ENCODE measurements at places on chromosomes 7 and 10.

- DNase-seq = no peak
Observed at GRCh38 chr10:89388806-89389205, 3.6 kb upstream of the IFIT1 start.

GRCh38 chr7:128875523-128875948 is 12.9 kb downstream of the ATP6V1F start:
- no peak for DNase-seq

DNA sequence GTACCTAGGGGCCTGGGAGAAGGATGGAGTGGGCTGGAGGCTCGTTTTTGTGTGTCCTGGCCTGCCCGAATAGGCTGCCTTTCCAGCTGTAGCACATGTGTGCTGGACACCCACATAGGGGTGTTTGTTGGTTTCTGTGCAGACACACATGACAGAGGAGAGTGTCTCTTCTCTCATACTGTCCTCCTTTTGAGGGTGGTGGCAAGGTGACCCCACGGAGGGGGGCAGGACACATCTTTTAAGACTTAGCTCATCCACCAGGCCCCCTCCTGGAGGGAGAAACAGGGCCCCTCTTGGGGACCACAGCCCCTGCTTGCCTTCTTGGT is 72.2 kb upstream of the PPIF start:
- DNase-seq = no peak

DNA sequence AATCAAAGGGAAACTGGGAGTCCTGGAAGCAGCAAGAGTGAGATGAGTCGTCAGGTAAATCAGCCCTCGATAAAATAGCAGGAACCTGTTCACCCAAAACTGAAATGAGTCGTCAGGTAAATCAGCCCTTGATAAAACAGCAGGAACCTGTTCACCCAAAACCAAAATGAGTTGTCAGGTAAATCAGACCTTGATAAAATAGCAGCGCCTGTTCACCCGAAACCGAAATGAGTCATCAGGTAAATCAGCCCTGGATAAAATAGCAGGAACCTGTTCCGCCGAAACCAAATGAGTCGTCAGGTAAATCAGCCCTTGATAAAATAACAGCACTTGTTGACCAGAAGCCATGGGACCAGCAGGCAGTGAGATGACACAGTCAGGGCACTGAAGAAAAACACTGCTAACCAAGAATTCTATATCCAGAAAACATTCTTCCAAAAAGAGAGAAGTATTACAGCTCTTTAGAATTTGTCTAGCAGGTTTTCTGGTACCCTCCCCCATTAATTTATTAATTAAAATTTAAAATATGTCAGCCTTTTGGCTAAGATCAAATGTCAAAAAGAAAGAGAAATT is 3.4 kb upstream of the CYP2E1 start:
- DNase-seq = no peak

DNA sequence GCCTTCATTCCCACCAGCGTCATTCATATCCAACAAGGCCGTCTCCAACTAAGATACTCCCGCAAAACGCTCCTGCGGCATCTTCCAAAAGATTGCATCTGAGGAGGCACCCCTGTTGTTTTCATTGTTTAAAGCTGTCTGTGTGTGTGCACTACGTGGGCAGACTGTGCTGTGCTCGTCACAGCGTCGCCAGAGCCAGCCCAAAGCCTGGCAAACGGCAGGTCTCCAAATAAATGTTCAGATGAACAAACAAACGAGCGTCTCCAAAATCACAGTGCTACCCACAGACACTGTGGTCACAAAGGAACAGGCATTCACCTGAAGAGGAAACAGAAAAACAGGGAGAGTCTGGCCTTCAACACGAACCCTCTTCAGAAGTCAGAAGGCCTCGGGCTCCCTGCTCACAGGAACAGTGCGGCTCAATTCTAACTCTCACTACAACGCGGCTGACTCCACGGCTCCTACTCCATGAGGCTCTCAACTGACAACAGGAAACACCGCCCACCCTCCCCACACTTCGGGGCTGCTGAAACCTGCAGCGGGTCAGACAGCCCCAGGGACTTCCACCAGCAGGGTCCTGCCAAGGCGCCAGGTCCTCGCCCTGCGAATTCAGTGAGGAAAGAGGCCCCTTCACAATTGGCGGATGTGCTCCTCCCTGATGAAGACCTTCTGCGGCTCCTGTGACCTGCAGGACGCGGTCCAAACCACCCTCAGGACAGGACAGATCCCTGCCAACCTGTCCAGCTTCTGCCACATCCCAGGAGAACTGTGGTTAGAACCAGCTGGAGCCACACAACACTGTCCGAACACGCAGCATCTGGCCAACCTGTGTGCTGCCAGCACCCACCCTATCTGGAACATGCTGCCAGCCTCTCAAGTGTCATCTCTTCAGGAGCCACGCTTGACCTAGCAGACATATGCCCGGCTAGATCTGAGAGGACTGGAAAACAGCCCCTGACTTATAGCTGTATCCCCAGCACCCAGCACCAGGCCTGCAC is 36.1 kb downstream of the MAD1L1 start:
- DNase-seq = no peak

DNA sequence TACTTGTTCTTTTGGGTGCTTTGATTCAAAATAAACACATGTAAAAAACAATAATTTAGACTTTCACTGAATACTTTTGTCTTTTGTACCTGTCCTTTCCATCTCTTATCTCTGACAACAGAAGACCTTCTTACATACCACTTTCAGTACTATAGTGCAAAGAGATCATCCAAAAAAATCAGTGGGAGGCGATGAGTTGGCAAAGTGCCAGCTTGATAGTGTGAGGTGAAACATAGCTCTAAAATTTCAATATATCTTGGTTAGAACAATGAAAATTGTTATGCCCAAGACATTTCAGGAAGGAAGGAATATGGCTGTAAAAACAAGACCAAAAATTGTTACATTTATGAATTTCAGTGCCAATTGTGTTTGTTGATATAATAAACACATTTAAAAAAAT is 390.2 kb upstream of the COBL start:
- DNase-seq = no peak

DNA sequence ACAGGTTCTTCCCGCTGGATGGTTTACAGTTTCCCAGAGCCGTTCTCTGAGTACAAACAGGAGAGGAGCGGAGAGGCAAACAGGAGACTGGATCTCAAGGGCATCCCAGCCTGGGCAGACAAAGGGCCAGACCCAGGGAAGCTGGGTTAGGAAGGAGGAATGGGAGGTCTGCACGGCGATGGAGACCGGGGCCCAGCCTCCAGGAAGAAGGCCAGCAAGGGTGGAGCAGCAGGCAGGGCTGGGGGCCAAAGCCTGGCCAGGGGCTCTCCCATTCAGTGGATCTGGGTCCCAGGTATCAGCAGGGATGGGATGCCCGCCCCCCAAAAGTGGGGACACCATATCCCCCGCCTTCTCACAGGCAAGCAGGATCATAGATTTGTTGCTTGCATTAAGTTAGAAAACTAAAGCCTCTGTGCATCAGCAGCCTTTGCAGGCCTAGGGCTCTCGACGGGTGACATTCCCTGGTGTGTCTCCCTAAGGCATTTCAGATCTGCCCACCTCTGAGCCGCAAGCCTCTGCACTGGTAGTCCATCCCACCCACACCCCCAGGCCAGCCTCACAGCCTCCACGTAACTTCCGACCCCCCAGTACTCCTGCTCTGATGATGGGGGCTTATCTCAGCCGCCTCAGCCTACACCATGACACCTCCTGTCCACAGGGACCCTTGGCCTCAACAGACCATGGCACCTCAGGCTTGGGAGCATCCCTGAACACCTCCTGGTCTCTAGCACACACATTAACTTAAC is 59.9 kb downstream of the TNS3 start:
- no peak for DNase-seq

DNA sequence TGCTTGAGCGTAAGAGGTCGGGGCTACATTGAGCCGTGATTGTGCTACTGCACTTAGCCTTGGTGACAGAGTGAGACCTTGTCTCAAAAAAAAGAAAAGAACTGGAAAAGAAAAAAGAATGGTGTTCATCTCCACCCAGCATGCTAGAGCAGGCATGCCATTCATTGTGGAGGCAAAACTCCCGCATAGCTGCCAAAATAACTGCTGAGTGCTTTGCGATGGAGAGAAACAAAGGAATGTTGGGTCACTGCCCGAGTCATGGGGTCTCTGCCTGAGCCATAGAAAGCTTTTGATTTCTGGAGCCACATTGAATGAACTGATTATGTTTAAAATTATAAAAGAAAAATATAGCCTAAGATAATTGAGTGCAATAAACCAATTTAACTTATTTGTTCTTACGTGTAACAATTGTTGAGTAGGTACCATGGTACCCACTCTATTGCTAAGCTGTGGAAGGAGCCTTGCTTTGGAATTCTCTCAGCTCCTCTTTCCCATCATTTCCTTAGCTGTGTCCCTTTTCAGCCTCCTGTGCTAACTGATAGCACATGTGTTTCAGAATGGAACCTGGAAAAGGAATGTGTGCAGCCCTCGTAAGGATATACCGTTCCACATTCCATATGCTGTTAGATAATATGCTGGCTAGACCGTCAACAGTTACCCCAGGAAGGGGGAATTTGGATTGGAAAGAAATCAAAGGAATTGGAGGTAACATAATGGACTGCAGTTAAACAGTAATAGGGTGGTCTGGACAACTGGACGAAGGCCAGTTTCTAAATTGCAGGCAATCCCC is 99.0 kb downstream of the KIAA1217 start:
- no peak for DNase-seq

GRCh38 chr7:67542916-67543315 is 546.3 kb downstream of the TYW1 start:
- DNase-seq = no peak

DNA sequence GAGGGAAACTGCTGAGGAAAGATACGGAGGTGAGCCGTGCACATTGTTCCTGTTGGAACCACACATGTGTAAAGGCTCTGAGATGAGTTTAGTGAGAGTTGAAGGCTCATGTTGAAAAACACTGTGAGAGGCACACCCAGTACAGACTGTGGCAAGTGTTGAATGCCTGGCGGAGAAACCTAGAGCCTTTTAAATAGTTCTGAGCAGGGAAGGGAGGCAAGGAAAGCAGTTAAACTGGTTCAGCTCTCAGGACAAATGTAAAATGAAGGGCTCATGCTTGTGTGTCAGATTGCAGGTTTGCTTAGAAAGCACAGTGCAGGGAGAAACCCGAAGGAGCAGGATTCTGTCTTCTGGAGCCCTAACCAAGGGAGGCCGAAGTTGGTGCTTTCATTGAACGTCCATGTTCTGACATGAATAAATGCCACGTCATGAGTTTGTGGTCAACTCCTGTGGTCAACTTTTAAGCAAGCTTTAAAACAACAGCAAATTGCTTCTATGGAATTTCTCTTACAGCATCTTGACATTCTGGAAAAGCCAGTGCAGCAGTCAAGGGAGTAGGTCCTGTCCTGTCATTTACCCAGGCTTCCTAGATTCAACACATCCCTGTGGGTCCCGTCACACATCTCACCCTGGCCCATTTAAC is 650.9 kb upstream of the GALNT17 start:
- DNase-seq = no peak

DNA sequence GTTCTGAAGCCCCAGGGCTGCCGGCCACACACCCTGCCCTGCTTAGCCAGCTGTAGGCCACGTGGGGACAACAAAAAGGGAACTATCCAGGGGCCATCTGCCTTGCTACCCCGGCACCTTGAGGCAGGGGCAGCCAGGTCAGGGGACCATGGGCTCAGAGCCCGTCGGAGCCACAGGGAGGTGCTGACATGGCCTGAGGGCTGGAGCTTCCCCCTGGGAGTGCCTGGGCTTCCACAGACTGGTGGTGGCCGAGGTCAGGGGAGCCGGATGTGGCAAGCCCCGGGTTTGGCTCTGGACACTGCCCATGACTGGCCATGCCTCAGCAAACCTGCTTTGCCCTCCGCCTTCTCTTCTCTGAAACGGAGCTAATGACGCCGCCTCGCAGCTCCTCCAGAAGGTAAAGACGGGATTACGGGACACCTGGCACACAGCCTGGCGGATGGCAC is 178.5 kb downstream of the EBF3 start:
- no peak for DNase-seq

GRCh38 chr7:111789870-111790269 is 227.6 kb upstream of the IMMP2L start:
- no peak for DNase-seq

- no peak for DNase-seq
Observed at GRCh38 chr7:55992346-55992745, 28.0 kb downstream of the NIPSNAP2 start.

- no peak for DNase-seq
Observed at GRCh38 chr7:23026164-23026563, 12.2 kb upstream of the HYCC1 start.

- DNase-seq = no peak
Observed at GRCh38 chr7:7519528-7519927, 16.1 kb downstream of the COL28A1 start.

DNA sequence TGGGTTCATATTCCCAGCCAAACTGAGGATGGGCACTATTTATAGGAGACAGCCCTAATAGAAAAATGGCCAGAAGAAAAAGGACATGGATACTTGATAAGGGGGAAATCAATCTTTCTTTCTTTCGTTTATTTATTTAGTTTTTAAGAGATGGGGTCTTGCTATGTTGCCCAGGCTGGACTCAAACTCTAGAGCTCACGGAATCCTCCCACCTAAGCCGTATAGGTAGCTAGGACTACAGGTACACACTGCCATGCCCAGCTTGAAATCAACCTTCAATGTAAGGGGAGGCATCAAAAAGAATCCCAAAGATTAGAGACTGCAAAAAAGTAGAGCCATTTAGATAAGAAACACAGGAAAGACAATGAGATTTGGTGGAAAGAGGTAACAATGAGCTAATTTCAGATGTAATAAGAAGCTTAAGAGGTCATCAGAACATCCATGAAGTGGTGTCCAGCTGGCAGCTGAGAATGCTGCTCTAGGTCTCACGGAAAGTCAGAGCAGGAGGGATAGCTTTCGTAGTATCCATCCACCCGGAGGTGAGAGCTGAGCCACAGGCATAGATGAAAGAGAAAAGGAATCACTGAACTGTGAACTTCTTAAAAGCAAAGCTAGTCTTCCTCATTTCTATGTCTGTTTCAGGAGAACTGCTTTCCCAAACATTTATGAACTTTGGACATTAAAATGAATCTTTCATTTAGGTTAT is 10.5 kb upstream of the ABLIM1 start:
- DNase-seq = no peak

DNA sequence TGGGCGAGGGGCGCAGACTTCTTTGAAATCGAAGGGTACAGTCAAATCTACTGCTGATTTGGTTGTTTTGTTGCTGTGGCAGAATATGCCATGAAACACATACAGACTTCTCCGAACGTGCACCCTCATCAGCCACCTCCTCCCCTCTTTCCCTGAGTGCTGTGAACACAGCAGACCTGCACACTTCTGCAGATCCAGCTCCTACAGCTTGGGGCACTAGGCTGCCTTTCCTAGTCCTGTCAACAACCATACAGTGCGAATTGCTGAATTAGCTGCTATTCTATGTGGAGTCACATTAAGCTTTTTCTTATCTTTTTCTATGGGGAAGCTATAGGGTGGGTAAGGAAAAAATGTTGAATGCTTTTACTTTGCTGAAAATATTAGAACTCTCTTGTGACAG is 57.5 kb downstream of the COL17A1 start:
- peak; percentile 56 for DNase-seq
